ENCODE measurements at places on chromosomes 13 and 19.
A peak's percentile ranks its signal among the peaks of the same experiment; 100 is the strongest.

- DNase-seq = no peak
Observed at GRCh38 chr19:2462635-2463421, 6.1 kb upstream of the LMNB2 start.

DNA sequence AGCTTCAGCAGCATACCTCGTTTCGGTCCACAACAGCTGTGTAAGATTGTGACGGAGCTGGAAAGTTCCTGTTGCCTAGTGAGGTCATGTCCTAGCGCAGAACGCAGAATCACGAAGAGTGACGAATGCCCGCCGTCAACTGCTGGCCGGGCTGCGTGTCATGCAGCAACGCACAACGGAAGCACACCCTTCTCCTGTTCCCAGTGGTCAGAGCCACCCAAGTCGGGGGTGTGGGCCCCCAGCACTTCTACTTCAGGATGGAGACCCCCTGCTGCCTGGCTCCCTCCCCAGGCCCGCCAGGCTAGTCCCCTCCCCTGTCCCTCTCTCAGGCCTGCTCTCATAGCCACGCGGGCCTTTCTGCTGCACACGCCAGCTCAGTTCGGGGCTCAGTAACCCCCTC lies 25.9 kb downstream of the C2CD4C start:
- DNase-seq = no peak

DNA sequence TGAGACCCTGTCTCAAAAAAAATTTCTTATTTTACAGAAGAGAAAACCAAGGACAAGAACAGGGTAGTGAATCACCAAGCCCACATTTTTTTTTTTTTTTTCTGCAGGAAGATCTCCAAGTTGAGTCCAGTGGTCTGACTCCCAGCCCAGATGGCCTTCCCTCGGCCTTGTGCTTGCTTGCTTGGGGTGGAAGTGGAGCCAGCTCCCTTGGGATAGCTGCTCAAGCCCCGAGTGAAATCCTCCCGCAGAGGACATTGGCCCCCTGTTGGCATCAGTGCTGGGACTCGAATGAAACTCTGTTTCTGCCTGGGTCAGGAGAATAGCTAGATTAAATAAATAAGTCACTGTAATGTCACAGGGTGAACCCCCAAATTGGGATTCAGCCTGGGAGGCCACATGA lies 9.4 kb upstream of the NUP62 start:
- DNase-seq = no peak

GRCh38 chr13:78323848-78324247 lies 279.5 kb downstream of the POU4F1 start:
- no peak for DNase-seq

GRCh38 chr13:32940601-32941000 lies 75.6 kb upstream of the KL start:
- no peak for DNase-seq

DNA sequence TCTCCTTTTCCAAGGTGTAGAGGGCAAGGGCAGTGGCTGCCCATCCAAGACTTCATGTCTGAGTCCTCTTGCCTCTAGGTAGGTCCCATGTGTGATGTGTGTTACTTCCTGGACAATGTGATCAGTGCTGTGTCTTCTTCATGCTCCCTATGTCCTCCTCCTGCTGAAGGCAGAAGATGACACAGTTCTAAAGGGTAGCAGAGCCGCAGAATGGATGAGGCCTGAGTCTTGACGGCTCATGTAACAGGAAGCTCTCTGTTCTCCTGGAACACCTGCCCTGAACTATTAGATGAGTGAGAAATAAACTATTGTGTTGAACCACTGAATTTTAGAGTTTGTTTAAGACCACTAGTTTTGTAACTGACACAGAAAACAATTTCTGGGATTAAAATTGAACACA lies 165.9 kb downstream of the NDFIP2 start:
- DNase-seq = no peak

DNA sequence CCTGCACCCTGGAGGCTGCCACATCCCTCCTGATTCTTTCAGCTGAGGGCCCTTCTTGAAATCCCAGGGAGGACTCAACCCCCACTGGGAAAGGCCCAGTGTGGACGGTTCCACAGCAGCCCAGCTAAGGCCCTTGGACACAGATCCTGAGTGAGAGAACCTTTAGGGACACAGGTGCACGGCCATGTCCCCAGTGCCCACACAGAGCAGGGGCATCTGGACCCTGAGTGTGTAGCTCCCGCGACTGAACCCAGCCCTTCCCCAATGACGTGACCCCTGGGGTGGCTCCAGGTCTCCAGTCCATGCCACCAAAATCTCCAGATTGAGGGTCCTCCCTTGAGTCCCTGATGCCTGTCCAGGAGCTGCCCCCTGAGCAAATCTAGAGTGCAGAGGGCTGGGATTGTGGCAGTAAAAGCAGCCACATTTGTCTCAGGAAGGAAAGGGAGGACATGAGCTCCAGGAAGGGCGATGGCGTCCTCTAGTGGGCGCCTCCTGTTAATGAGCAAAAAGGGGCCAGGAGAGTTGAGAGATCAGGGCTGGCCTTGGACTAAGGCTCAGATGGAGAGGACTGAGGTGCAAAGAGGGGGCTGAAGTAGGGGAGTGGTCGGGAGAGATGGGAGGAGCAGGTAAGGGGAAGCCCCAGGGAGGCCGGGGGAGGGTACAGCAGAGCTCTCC lies 6.9 kb upstream of the CEACAM5 start:
- no peak for DNase-seq

DNA sequence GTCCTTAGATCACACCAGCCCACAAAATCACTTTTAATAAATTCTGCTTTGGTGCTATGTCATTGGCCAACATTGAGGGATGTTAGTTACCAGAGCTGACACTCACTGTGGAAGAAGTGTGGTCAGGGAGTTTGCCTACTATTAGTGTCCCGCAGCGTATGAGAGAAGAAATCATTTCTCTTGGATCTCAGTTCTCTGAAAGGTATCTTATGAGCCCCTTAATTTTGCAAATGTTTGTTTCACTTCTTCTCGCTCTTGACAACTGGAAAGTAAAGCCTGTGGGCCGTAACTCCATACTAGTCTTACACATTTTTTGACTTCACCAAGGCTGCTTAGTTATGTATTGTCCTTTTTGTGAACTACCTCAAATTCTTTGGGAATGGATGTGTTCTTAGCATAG lies 80.9 kb downstream of the FLT1 start:
- DNase-seq = no peak

GRCh38 chr19:14385492-14385891 lies 4.2 kb downstream of the ADGRE5 start:
- no peak for DNase-seq

GRCh38 chr13:26132756-26133155 lies 80.9 kb upstream of the SHISA2 start:
- DNase-seq = no peak

DNA sequence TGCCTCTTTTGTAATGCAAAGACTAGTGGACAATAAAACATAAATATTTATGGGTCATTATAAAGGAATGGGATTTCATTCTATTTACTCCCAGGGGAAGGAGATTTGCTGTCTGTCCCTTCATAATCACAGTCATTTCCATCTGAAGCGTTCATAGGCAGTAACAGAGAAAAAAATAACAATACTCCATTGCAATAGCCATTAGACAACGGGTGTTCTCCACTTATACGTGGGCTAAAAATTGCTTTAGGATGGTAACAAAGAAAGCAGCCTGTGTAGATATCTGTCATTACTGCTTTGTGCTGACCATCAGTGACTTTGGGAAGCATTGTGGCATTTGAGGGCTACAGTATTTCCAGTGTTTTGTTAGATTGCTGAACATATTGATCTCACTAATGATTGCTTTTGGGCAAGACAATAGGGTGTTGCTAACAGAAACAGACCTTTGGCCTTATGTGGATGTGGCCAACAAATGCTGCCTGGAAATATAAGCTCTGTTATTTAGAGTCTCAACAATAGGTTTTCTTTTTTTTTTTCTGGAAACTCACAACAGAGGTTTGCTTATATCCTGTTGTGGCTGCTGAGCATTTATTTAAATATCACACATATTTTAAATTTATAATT lies 355.2 kb downstream of the MTUS2 start:
- no peak for DNase-seq

GRCh38 chr13:87120476-87120875 lies 550.7 kb upstream of the SLITRK5 start:
- no peak for DNase-seq

- no peak for DNase-seq
Observed at GRCh38 chr19:2138061-2138728, 13.2 kb downstream of the AP3D1 start.

DNA sequence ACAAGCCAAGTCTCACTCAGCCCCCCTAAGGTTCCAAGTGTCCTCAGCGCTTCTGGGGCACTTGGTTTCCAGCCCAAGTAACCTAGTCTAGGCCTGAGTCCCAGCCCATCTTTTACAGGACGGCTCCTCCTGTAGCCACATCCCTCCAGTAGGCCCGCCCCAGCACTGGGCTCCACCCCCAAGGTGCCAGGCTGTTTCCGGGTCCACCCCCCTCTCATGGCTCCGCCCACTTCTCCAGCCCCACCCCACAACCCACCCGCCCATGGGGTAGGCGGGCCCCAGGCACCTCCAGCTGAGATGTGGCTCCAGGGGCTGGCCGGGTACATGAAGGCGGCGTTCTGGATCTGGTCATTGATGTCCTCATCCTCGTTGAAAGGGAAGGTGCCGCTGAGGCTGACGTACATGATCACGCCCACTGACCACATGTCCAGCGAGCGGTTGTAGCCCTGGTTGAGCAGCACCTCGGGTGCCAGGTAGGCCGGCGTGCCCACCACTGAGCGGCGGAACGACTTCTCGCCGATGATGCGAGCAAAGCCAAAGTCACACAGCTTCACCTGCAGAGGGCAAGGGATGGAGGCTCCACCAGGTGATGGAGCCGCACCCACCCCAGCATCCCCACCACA lies 17.2 kb upstream of the DACT3 start:
- peak; percentile 21 for DNase-seq

GRCh38 chr13:43908156-43909126 lies 28.7 kb downstream of the LACC1 start:
- no peak for DNase-seq

DNA sequence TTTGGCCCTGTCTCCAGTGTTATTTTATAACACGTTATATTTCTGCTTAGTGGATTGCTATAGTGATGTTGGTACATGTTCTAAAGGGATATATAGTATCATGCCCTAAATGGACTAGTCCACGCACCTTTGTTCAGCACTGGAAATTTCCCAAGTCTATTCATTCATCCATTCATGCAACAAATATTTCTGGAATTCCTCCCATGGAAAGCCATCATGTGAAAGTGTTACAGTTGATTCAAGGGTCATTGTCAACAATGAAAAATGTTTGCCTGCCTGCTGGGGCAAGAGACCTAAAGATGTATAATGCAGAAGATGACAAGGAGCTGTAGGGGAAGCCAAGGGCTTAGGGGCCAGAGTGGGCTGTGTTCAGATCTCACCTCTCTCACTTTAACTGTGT lies 10.8 kb upstream of the HSPH1 start:
- no peak for DNase-seq

GRCh38 chr19:51461723-51462161 lies 3.5 kb upstream of the SIGLEC8 start:
- no peak for DNase-seq

DNA sequence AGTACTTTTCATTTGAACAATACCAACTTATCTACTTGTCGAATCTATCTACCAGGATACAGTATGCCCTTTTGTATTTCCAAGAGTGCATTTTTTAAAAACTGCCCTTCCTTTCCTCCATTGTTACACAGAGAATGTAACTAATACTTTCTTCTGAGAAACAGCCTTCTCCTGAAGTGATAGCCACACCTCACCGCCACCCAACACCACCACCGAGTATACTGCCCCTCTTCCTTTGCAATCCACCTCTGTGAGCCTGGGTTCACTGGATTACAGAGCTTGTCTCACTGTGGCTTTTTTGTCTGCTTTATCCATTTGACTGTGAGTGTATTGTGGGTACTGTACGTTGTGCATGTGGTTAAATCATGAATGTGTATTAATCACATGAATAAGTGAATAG lies 305.4 kb downstream of the KLF12 start:
- DNase-seq = no peak

DNA sequence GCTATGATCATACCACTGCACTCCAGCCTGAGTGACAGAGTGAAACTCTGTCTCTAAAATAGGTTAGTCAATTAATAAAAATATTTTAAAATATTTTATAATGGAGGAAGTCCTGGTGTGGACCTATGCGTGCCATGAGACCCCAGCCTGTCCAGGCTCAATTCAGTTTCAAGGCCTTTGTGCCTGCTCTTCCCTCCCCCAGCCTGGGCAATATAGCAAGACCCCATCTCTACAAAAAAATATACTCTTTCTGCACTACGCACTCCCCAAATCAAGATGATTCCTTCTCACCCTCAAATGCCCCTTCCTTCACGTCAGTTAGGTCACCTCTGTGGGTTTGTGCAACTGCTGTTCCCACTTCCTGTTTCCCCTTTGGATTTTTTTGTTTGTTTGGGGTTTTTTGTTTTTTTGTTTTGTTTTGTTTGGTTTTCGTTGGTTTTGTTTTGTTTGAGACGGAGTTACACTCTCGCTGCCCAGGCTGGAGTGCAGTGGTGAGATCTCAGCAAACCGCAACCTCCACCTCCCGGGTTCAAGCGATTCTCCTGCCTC lies 1.4 kb upstream of the HSH2D start:
- DNase-seq = no peak
